ENCODE measurements at places on chromosomes 1 and 21. TPM values are rescaled to one million over a fixed set of nuclear protein-coding genes. Genes with fewer than 3 reads are reported as not detected.
A peak's percentile ranks its signal among the peaks of the same experiment; 100 is the strongest.

DNA sequence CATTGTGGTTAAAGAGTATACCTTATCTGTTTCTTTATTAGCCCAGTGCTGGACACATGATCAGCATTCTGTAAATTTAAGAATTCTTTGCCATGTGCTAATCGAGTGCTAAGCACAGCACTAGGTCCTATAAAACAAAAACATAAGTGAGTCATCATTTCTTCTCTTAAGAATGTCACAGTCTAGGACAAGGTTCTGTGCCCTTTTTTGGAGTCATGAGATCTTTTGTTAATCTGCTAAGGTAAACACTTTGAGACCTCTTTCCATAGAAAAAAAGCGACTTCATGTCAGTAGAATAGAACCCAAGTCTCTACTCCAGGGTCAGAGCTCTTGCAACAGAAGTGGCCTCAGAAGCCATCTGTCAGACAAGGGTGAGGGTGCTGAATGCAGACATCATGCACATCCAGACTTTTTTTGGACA lies 70.0 kb upstream of the NFIA start:
- DNase-seq = no peak

- no peak for DNase-seq
Observed at GRCh38 chr1:165826565-165827267, 698 bp upstream of the UCK2 start.

GRCh38 chr1:206714331-206715058 lies 29.8 kb downstream of the MAPKAPK2 start:
- DNase-seq = peak; percentile 68

DNA sequence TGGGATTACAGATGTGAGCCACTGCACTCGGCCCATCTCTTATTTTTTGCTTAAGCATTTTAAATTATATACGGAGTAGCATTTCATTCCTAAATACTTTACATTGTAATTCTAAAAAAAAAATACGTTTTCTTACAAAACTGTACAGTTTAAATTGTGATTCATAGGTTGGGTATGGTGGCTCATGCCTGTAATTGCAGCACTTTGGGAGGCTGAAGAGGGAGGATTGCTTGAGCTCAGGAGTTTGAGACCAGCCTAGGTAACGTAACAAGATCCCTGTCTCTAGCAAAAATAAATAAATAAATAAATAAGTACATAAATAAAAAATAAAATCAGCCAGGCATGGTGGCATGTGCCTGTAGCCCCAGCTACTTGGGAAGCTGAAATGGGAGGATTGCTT lies 24.6 kb downstream of the TBCE start:
- no peak for DNase-seq

- no peak for DNase-seq
Observed at GRCh38 chr1:92464588-92465255, 22.0 kb downstream of the GFI1 start.

- no peak for DNase-seq
Observed at GRCh38 chr1:17926906-17927305, 171.8 kb downstream of the ACTL8 start.

- no peak for DNase-seq
Observed at GRCh38 chr21:32888971-32889370, 117.4 kb upstream of the PAXBP1 start.

- DNase-seq = no peak
Observed at GRCh38 chr1:102097451-102097850, 100.7 kb upstream of the OLFM3 start.

GRCh38 chr1:236052232-236052993 lies 12.5 kb downstream of the NID1 start:
- no peak for DNase-seq

- DNase-seq = no peak
Observed at GRCh38 chr1:53678507-53678906, 60.5 kb downstream of the GLIS1 start.

DNA sequence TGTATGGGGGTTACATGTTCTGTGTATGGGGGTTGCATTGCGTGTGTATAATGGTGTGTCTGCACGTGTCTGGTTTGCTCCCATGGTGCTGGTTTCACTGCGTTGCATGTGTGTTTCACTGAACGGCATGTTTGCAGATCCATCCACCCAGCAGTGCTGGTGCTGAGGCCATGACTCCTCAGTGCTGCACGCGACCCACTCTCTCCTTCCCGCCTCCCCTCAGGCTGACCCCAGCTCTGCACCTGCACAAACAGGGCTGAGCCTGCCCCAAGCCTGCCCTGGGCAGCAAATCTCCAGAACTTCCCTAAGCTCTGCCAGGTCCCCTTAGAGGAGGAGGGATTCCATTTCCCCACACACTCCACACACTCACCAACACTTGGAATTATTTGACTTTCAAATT lies 18.7 kb downstream of the ACTRT2 start:
- no peak for DNase-seq

GRCh38 chr1:170630977-170631376 lies 33.0 kb upstream of the PRRX1 start:
- DNase-seq = no peak

DNA sequence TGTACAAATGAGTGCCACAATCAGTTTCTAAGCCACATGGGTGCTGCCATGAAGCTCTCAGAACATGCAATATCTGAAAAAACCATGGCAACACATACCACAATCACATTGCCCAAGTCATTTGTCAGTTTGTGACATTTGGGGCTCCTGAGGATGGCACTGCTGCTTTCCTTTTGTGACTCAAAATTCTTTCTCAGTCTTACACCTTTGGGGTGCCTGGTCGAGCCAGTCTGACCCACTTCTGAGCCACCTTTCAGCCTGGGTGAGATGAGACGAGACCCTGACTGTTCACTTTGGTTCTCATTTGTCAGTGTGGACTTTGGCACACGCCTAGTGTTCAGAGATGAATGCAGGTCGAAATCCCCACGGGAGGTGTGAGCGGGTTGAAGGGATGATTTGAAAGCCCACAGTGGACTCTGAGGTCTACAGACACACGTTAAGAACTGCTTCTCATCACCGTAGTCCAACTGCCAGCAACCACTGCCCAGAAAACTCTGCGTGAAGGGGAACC lies 8.0 kb downstream of the BATF3 start:
- DNase-seq = no peak

GRCh38 chr1:94050254-94050653 lies 70.7 kb downstream of the ABCA4 start:
- DNase-seq = no peak

- DNase-seq = no peak
Observed at GRCh38 chr1:66250478-66250877, 283.5 kb upstream of the SGIP1 start.

GRCh38 chr21:42561762-42562650 lies 48.4 kb downstream of the SLC37A1 start:
- no peak for DNase-seq

DNA sequence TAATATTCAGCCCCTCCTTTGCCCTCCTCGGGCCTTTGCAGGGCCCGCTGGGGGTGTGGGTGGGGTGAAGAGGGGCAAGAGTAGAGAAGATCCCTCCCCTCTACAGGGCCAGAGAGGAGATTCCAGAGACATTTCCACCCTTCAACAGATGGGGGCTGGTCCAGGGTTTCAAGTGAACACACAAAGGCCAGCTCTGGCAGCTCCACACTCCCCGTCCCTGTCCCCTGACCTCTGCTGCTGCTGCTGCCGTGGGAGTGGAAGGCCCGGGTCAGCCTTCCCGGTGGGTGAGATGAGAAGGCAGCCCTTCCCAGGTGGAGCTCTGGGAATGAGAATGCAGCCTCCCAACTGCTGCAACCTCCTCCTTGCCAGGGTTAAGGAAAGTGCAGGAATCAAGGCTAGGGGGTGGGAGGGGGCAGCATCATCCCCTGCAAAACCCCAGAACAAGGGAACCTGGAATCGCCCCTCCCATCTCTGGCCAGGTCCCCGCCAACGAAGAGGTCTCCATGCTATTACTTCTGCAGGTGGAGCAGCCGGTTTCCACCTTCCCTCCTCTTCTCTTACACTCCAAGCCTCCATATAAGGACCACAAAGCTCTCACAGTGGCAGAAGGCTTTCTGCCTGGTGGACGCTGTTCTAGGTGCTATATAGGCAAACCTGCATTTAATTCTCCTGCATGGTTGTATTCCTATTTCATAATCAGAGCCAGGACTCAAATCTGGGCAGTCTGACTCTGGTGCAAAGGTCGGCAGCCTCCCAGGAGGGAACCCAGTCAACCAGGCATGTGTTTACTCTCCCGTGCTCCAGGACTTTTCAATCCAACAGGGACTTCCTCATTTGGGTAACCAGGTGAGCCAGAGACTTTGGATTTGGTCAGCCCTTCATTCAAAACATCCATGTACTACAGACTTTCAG lies 22.9 kb upstream of the ARHGEF10L start:
- no peak for DNase-seq

DNA sequence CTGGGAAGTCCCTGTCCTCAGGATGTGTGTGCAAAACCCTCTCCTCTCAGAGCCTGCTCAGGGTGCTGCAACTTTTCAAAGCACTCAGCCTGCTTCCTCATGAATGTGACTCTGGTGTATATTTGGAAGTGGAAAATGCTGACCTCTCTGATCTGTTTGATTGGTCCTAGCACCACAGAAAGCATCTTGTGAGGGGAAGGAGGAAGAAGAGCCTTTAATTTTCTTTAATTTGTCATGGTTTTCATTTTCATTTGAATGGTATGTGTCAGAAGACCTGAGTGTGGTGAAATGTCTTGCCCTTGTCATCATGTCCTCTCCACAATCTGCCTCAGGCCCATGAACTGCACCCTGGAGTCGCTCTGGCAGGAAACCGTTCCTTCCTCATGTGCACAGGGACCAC lies 383.5 kb downstream of the NTNG1 start:
- no peak for DNase-seq

GRCh38 chr1:80993154-80993980 lies 807.4 kb upstream of the ADGRL2 start:
- DNase-seq = no peak

DNA sequence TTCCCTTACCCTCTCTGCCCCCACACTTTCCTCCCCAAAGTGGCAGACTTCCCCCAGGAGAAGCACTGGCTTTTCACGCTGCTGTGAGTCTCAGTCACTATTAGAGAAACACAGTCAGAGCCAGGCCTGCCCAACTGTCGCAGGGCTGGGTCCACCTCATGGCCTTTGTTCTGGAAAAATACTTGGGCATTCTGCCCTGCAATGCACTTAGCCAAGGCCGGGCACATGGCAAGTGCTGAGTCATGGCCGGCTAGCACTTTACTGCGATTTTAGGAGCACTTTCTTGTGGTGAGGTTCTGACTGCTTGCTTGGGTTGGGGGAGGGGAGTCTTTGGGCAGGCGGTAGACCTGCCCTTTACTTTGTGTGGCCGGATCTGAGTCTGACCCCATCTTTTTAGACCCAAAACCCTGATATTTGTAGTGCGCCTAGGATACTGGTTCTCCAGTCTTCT lies 7.7 kb downstream of the EPHX1 start:
- DNase-seq = peak; percentile 95

The COL11A1 gene
- total RNA-seq = 1.1 TPM

The TADA1 gene
- total RNA-seq = 15.5 TPM

The ADORA1 gene
- 0.76 TPM for total RNA-seq

The IL20 gene
- not detected for total RNA-seq

The OR2G6 gene
- not detected for total RNA-seq

The RAP1GAP gene
- total RNA-seq = 160 TPM

The CPLANE2 gene
- total RNA-seq = 18.6 TPM
